ENCODE measurements at places on chromosomes 7 and 10.

DNA sequence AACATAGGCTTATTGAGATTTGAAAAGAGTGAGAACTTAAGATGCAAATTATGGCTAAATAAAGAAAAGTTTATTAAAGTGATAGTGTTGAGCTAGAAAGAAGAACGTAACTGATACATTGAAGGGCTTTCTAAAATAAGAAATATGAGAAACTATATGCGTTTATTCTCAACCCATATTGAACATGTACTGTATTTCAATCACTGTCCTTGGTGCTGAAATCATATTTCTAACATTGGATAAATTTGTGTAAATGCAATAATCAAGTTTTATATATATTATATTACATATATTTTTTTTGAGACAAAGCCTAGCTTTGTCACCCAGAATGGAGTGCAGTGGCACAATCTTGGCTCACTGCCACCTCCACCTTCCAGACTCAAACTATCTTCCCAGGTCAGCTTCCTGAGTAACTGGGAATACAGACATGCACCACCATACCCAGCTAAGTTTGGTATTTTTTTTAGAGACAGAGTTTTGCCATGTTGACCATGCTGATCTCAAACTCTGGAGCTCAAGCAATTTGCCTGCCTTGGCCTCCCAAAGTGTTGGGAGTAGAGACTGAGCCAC, 1065.8 kb downstream of the REEP3 start:
- no peak for DNase-seq

GRCh38 chr10:34760606-34761005, 54.5 kb downstream of the PARD3 start:
- DNase-seq: no peak

DNA sequence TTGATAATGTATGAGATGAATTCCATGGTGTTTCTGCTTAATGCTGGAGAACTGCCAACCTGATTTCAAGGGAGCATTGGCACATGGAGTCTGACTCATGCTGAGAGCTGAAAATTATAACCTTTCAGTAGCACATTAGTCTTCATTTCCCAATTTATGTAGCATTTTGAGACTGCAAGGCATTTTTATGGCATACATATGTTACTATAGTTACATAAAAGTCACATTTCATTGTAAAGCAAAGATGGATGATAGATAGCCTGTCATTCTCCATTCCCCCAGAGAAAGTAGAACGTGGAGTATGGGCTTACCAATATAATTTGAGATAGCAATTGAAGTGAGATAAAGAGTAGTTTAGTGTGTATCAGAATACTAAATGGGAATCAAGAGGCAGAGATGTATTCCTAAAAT, 103.1 kb downstream of the SLC16A9 start:
- DNase-seq: peak; percentile 4

- peak; percentile 31 for DNase-seq
Observed at GRCh38 chr10:60828489-60828852, 50.2 kb downstream of the CDK1 start.

GRCh38 chr7:136114966-136115762, 138.0 kb upstream of the MTPN start:
- peak; percentile 48 for DNase-seq

- no peak for DNase-seq
Observed at GRCh38 chr7:96033009-96033598, 260.8 kb downstream of the DYNC1I1 start.

GRCh38 chr10:113523071-113523470, 29.8 kb upstream of the HABP2 start:
- no peak for DNase-seq

DNA sequence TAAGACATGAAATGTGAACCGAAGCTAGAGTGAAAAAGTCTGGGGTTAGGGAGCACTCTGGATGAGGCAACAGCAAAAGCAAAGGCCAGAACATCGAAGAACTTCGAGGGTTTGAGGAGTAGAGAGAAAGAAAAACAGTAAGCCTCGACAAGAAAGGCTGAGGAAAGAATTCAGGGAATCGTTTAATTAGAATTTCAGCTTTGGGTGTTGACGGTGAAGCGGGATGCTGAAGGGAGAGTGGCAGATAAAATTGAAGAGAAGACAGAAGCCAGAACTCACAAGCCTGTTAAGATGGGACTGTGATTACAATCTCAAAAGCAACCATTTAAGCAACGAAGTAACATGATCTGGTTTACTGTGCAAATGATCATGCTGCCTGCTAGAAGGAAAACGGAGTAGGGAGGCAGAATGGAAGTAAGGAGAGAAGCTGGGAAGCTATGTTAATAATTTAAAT, 2.1 kb downstream of the TRDMT1 start:
- DNase-seq: peak; percentile 46

DNA sequence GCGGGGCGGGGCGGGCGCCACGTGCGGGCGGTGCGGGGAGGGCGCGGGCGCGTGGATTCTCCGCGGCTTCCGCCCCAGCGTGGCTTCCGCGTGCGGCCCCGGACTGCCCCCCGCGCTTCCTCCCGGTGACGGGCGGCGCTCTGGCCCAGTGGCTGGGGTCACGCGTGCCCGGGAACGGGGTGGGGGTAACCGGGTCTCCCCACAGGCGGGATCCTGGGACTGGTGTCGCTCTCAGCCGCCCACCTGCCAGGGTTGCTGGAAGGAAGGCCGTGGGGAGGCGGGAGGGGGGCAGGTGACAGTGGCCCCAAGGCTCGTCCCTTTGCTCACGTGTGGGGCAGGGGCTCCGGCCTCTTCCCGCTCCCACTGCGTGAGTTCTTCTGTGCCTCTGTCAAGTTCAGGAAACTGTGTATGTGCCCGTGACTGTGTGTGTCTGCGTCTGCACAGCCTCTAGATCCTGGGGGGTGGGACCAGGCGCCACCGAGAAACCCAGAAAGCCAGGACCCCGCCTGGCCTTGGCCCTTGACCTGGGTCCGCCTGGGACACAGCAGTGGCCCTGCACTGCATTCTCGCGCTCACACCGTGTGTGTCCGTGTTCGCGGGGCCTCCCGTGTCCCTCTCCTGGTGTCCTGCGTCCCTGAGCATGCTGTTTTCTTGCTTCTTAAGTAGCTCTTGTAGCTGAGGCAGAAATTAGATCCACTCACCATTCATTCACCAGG, 919 bp downstream of the MAFK start:
- peak; percentile 43 for DNase-seq

DNA sequence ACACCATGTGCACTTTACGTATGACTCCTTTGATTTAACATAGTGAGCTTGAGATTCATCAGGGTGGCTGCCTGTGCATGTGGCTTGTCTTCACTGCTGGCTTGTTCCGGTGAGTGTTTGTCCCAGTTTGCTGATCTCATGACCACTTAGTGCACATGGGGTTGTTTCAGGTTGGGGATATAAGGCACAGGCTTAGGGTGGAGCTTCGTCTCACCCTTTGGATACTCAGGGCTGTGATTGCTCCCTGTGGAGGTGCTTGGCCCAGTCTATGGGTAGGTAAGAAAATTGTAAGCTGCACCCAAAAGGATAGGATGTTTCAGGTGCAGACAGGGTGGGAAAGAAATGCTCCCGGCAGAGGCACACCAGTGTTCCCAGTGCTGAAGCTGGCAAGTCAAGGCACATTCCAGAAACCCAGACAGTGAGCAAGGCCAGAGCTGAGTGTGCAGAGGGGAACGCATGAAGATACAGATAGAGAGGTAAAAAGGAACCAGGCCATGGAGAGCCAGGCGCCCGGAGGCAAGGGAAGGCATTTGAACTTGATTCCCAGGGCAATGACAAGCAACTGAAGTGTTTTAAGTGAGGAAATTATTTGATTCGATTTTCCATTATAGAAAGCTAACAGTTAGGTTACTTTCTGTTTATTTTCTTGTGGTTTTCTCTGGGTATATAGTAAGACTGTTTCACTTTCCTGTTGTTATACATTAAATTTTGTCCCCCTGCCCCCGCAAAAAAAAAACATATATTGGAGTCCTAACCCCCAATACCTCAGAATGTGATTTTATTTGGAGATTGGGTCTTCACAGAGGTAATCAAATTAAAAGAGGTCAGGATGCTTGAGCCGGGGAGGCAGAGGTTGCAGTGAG, 289.8 kb upstream of the KLF6 start:
- DNase-seq: peak; percentile 59

DNA sequence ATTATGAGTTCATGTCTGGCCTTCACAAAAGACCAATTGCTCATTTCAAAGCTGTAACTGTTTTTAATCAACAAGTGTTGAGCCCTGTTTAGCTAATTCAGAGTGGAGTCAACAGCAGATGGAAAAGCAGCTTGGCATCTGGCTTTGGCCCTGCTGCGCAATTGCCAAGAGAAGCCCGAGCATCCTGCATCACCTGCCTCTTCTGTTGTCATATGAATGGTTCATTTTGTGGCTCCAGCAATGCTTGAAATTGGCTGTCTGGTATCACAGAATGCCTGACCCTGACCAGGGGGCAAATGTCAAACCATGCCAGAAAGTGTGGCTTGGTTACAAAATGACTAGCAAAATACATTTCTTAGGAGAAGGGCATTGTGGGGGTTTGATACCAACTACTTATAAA, 296.5 kb upstream of the PHF14 start:
- DNase-seq: no peak

GRCh38 chr10:99850767-99851340, 68.4 kb downstream of the ABCC2 start:
- no peak for DNase-seq

- peak; percentile 90 for DNase-seq
Observed at GRCh38 chr10:97861097-97861750, 11.6 kb downstream of the GOLGA7B start.

- no peak for DNase-seq
Observed at GRCh38 chr7:95357623-95358022, 33.3 kb upstream of the PON1 start.

GRCh38 chr7:158094671-158095226, 492.9 kb downstream of the PTPRN2 start:
- no peak for DNase-seq

GRCh38 chr10:108556186-108556585, 1367.1 kb downstream of the XPNPEP1 start:
- peak; percentile 50 for DNase-seq

DNA sequence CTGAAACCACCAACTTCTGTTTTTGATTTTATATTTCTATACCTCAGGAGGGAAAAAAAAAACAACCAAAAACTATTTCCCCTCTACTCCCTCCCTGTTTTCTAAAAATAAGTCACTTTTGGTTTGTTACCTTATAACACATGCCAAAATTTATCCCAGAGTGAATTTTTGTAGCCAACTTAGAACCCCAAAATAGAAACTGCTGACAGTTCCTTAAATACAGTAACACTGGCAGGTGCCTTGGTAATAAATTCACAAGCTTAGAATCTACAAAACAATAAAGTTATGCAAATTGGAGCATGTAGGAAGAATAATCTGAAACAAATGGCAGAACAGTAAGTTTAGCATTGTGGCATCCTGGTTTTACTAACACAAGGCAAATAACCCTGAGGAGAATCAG, 165.0 kb upstream of the HDAC9 start:
- DNase-seq: no peak

- no peak for DNase-seq
Observed at GRCh38 chr7:156127166-156128134, 315.2 kb upstream of the SHH start.

GRCh38 chr7:99173787-99174186, 29.9 kb upstream of the SMURF1 start:
- DNase-seq: no peak

DNA sequence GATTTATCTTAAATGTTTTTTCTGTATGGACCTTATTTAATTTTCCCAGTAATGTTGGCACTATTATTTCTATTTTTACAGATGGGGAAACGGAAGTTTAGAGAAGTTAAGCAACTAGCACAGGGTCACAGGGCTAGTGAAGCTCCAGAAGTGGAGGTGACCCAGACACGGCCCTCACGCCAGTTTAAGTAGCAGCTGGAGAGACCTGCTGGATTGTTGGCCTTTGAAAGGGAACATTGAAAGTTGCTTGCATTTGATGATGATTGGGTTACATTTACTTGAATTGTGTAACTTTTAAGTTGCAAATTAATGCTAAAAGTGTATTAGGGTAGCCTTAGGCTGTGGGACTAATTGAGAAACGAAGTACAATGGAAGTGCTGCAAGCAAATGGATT, 25.6 kb downstream of the CDK14 start:
- no peak for DNase-seq

- no peak for DNase-seq
Observed at GRCh38 chr7:134353411-134353810, 36.7 kb upstream of the SLC35B4 start.

- DNase-seq: no peak
Observed at GRCh38 chr7:121748546-121748945, 124.4 kb upstream of the PTPRZ1 start.

DNA sequence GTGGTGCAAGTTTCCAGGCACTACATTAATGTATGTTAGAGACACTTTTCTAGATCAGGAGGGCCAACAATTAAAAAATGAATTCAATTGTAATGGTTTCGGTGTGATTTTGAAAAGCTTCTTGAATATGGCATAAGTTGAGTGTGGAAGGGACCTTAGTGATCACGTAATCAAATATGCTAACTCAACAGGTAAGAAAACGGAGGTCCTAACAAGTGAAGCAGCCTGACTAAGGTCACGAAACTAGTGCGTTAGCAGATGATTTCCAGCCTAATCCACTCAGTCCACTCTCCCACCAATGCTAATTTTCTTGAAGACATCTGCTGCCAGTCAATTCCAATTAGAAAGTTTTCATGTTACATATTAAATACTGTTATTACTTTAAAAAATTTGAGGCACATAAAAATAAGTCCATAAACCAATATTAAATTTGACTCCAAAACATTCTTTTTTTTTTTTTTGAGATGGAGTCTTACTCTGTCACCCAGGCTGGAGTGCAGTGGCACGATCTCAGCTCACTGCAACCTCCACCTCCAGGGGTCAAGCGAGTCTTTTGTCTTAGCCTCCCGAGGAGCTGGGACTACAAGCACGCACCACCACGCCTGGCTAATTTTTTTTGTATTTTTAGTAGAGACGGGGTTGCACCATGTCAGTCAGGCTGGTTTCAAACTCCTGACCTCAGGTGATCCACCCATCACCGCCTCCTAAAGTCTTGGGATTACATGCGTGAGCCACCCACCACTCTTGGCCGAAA, 2.3 kb upstream of the RSBN1L start:
- no peak for DNase-seq

DNA sequence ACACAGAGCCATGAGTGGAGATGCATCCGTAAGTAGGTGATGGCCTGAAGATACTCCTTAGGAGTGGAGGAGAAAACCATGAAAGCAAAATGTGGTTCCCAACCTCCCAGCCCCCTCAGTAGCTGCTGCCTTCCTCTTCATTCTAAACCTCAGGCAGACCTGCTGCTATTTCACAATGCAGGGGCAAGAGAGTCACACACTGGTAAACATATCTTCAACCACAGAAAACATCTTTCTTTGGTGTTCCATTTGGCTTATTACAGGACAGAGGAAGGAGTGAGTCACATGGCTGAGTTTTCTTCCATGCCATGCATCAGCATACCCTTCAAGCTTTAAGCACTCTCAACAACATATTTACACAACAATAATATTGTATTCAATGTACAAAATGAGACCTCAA, 342.1 kb downstream of the BMPER start:
- peak; percentile 36 for DNase-seq

GRCh38 chr10:116489460-116489859, 56.3 kb upstream of the PNLIP start:
- DNase-seq: no peak

- DNase-seq: peak; percentile 75
Observed at GRCh38 chr7:130290745-130291144, 2.2 kb upstream of the CPA4 start.

All from EL (cell line).